HT1080 (cell line): ENCODE measurements at places on chromosomes 2 and 18. TPM values are rescaled to one million over a fixed set of nuclear protein-coding genes. Genes with fewer than 3 reads are reported as not detected.

MYL12B gene
- total RNA-seq: 353 and 399 TPM in 2 replicates

ITGB6 gene
- total RNA-seq: 0.05 and 0.33 TPM in 2 replicates

VWA3B gene
- not detected in 2 replicates for total RNA-seq

DNA sequence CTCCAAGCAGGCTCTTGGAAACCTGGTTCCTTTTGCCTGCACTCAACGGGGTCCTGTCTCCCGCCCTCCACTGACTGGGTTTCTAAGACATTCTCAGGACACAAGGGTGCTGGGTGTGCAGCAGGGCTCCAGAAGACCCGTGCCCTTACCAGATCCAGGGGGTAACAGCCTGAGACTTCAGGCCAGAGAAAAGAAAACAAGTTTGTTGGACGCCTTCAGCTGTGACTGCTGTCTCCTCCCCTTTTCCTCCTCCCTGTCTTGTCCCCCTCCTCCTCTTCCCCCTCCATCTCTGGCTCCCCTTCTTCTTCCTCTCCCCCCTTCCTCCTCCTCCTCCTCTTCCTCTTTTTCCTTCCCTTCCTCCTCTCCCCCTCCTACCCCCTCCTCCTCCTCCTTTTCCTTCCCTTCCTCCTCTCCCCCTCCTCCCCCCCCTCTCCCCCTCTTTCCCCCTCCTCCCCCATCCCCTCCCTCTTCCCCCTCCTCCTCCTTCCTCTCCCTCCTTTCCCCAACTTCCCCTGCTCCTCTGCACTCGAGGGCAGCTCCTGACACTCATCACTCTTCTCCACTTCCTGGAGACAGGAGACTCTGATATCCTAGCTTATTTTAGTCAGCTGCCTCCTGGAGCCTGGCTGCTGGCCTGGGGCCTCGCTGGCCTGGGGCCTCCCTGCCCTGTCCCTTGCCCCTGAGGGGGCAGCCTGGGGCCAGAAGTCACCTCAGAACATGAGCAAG is 12.4 kb downstream of the ADRA2B start:
- DNase-seq: no peak

VIT gene
- not detected in 2 replicates for total RNA-seq

CCDC148 gene
- 0.39 and 0.73 TPM in 2 replicates for total RNA-seq

DNA sequence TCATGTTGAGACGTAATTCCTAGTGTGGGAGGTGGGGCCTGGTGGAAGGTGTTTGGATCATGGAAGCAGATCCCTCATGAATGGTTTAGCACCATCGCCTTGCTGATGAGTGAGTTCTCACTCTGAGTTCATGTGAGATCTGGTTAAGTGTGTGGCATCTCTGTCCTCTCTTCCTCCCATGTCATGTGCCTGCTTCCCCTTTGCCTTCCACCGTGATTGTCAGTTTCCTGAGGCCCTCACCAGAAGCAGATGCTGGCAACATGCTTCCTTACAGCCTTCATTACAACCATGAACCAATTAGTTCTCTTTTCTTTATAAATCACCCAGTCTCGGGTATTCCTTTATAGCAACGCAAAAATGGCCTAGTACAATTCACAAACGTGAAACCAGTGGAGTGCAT is 14.6 kb upstream of the MCM6 start:
- DNase-seq: no peak

DNA sequence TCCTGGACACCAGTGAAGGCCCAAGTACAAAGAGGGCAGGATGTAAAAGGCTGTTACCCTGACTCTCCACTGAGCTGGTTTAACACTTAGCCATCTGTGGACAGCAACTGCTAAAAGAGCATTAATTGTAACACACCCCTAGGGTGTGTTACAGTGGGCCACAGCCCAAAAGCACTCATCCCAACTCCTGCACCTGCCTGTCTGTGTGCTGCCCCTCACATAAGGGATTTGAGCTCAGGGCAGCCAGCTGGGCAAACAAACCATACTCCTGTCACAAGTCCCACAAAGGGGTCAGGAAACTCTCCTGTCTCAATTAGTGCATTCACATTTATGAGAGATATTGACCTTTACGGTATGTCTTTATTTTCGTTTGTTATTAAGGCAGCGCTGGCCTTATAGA is 833.1 kb upstream of the NXPH2 start:
- DNase-seq: no peak

- no peak for DNase-seq
Observed at GRCh38 chr2:105432044-105432399, 33.2 kb upstream of the FHL2 start.

SLC9A2 gene
- 0.18 TPM in 1 of 2 replicates, not detected in the other for total RNA-seq

- DNase-seq: no peak
Observed at GRCh38 chr2:6512589-6512988, 353.1 kb downstream of the CMPK2 start.

CCDC138 gene
- total RNA-seq: 10.4 and 14.8 TPM in 2 replicates

GRCh38 chr2:233419602-233420391 is 65.5 kb downstream of the DGKD start:
- DNase-seq: no peak

GRCh38 chr18:45197526-45197970 is 417.7 kb upstream of the SLC14A2 start:
- peak; percentile 99 for DNase-seq

DNA sequence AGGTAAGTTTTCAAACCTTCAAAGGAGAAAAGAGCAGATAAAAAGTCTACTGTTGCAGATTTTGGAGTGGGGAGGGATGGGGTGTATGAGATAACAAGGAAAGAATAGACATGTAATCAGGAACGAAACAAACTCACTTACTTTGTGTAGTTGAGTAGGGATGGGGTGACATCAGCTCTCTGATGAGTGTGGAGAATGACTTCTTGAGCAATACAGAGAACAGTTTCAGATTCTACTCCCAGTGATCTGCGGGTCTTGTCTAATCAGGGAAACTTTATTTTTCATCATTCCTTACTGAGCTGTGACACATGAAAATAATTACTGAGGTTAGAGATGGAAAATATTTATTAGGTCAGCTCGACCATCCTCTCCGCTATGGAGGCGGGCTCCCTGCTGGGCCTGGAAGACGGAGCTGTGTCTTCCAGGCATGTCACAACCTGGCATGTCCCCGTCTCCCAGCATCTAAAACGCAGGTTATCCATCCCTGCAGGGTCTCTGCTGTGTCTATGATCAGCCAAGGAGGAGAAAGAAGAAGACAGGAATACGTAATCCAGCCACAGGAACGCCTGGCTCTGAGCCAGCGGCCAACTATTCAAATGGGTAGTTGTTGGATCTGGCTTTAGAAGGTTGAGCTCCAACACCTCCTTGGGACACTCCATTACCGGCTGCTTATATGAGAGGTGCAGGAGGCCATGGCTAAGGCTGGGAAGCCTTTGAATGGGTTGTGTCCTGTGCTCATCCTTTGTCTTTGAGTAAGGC is 99.0 kb upstream of the SATB2 start:
- DNase-seq: peak; percentile 20

DNA sequence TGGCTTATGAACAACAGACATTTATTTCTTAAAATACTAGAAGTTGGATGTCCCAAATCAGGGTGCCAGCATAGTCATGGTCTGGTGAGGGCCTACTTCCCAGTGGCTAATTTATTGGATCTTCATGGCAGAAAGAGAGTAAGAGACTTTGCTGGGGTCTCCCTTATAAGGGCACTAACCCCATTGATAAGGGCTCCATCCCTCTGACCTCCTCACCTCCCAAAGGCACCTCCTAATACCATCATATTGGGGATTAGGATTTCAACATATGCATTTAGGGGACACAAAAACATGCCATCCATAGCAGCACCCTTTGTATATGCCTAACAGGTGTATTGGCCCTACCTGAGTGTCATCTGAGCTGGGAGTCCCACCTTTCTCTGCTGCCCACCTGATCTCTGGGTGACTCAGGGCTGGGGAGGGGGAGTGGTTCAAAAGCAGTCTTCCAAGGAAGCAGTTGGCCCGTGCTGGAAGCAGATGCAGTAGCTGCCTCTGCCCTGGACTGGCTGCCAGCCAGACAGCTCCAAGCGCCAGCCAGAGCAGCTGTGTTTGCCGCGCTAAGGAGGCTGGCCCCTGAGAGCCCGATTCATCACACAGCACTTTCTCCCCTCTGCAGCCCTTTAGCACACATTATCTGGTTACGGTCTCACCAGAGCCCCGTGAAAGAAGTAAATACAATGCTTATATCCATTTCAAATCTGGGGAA is 84.6 kb downstream of the SMAD7 start:
- peak; percentile 34 for DNase-seq

DNA sequence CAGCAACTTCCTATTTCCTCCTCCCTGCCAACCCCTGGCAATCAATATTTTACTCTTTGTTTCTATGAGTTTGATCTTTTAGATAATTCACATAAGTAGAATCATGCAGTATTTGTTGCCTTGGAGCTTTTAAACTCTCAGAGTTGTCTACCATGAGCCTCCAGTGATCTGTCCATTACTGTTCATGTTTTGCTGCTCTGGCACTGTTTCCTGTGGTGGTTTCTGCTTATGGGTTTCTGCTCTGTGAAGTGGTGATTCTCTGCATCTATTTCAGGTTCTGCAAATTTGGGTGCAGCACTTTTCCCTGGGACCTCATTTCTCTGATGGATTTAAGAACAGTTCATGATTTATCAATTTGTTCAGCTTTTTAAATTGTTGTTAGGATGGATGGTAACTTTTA is 908.1 kb upstream of the FANCL start:
- no peak for DNase-seq

GRCh38 chr2:226703514-226703913 is 96.1 kb downstream of the IRS1 start:
- no peak for DNase-seq

DNA sequence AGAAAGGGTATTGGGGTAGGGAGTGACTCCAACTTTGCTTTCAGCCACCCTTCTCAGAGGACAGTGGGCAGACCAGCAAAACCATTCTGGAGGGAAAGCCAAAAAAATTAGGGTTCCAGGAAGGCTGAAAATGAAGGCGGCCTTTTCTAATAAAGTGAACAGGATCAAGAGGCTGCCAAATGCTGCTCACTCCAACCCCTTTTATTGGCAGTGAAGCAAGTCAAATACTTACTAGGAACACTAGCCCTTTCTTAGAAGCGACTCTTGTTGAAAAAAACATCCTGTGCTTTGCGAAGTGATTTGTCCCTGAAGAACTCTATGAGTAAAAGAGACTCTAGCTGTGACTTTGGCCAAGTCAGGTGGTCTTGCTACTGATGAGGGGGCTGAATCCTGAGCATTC is 83.6 kb upstream of the CYP1B1 start:
- DNase-seq: no peak

- DNase-seq: no peak
Observed at GRCh38 chr18:79543861-79544385, 135.7 kb upstream of the CTDP1 start.

DNA sequence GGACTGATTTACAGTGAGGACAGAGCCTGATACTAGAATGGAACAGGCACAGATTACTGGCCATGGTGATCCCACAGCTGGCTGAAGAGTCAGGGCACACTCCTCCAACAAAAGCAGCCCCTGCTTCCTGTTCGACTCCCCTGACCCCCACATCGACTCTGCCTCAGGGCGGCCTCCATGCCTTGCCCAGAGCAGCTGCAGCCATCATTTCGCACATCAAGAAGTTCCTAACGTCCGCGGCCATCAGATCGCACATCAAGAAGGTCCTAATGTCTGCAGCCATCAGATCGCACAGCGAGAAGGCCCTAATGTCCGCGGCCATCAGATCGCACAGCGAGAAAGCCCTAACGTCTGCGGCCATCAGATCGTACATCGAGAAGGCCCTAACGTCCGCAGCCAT is 192.8 kb upstream of the PXDN start:
- no peak for DNase-seq

FBXO41 gene
- total RNA-seq: 5.8 and 6.9 TPM in 2 replicates

- peak; percentile 80 for DNase-seq
Observed at GRCh38 chr2:151774506-151774905, 40.2 kb upstream of the NEB start.

CSRNP3 gene
- total RNA-seq: not detected in 2 replicates

- no peak for DNase-seq
Observed at GRCh38 chr18:75365254-75365629, 62.3 kb downstream of the SMIM21 start.

DNA sequence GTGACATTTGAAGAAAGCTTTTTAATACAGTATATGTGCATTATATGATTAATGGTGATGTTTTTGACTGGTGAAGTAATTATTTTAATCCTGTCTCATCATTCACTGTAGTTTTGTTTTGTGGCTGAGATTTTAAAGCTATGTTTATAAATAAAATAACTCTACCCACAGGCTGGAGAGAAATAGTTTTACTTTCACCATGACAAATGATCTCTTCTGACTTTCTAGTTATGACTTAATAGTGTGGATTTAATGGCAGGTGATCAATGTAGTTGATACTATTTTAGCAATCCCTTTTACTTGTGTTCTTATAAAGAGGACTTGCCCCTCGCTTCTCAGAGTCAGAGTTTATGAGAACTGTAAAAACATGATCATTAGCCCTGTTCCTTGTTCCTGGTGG is 289.5 kb upstream of the SIX3 start:
- no peak for DNase-seq

TXNDC9 gene
- 65.7 and 67.4 TPM in 2 replicates for total RNA-seq

GRCh38 chr18:56825878-56826277 is 174.7 kb downstream of the WDR7 start:
- no peak for DNase-seq

- no peak for DNase-seq
Observed at GRCh38 chr2:73855526-73855925, 26.8 kb downstream of the STAMBP start.

DNA sequence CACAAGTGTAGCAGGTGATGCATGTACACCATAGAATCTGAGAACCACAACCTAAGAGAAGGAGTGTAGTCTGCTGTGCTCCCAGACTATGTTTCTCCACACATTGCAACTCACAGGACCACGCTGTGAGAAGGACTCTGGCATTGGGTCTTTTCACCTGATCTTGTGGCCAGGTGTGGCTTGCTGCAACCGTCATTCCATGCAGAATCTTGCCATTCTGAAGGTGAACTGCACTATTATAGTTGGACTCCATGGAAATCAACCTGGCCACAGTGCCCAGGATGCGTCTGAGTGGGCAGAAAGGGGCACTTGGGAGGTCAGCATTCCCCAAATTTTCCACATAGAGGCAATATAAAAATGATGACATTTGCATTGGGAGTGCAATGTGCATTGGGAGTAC is 122.2 kb downstream of the CAPN13 start:
- DNase-seq: no peak

ANKRD23 gene
- 0.26 and 0.27 TPM in 2 replicates for total RNA-seq

DNA sequence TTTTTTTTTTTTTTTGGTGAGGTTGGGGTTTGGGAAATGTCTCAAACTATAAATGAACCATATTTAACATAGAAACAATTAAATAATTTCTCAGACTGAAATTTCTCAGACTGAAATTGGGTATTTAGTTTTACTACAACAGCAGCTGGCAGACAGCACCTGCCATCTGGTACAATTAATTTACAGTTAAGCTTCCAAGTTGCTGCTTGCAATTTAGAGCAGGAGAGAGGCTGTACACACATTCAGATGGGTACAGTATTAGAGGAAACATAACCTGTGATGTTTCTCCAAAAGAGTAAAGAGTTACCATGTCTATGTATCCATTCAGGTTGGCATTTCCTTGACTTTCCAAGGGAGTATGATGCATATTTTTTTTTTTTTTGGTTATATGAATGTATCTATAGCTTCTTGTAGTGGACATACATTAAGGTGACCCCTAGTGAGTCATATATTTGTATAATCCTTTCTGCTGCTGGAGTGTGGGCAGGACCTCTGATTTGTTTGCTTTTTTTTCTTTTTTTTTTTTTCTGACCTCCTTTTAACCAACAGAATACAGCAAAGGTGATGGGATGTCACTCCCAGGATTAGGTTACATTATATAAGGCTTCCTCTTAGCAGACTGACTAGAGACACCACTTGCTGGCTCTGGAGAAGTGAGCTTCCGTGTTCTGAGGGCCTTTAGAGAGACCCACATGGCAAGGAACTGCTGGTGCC is 201.7 kb downstream of the PTH2R start:
- DNase-seq: no peak

CD28 gene
- total RNA-seq: 0.03 TPM in 1 of 2 replicates, not detected in the other
